ENCODE measurements at places on chromosomes 6 and 20.
A peak's percentile ranks its signal among the peaks of the same experiment; 100 is the strongest.

GRCh38 chr6:50691814-50692495 is 21.4 kb upstream of the TFAP2D start:
- DNase-seq: no peak

GRCh38 chr6:146948790-146949342 is 255.4 kb upstream of the STXBP5 start:
- no peak for DNase-seq

DNA sequence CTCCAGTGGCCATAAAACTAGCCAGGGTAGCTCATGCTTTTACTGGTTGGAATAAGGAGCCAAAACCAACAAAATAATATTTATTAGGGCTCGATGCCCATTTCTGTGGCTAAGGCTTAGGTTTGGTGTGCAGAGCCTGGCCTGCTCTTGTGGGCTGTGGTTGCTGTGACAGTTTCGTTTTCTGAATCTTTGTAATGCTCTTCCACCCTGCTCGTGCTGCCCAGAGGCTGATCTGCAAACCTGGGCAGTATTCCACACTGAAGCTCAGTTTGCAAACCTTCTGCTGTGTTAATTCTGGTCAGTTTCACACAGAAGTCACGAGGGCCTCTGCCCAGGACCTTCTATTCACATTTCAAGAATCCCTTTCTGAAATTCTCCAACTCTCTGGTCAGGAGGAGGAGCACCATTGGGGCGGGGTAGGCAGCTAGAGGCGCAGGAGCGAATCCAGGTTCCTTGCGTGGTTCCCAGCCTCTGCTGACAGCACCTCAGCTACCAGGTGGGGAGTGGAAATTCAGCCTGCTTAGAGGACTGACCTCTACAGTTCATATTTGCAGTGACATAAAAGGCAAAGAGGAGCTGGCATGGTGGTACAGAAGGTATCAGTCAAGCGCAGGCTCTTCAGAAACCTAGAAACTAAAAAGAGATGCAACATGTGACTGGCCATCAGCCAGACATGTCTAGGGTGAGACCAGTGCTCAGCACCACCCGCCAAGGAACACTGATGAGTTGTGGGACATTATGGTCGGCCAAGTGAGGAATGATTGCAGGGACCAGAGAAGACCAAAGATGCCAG is 14.3 kb upstream of the C20orf144 start:
- DNase-seq: no peak

DNA sequence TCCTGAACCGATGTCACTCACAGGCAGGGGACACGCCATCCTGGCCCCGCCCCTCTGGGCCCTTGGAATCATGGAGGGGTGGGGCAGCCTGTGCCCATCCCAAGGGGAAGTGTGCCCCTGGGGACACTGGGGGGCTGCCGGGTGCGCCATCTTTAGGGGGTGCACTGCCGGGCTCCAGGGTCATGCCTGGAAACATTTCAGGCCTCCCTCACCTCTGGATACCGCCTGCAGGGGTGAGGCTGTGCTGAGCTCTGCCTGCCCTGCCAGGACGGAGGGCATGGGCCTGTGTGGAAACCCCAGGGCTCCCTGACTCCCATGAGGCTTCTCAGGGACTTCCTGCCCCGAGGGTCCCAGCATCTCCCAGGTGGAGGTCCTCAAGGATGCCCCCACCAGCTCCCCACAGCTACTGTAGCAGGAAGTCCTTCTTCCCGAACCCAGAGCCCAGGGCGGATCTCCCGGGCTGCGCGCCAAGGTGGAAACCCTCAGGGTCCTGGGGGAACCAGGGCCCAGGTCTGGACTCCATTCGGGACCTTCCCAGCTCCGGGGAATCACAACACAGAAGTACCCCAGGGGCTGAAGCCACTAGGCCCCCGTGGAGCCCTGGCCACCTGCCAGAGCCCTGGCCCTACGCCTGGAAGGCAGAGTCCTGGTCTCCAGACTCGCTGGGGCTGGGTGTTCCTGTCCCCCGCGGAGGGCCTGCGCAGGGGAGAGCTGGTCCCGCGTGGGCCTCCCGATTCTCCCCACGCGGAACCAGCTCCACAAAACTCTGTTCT is 15.6 kb downstream of the CHRNA4 start:
- no peak for DNase-seq

DNA sequence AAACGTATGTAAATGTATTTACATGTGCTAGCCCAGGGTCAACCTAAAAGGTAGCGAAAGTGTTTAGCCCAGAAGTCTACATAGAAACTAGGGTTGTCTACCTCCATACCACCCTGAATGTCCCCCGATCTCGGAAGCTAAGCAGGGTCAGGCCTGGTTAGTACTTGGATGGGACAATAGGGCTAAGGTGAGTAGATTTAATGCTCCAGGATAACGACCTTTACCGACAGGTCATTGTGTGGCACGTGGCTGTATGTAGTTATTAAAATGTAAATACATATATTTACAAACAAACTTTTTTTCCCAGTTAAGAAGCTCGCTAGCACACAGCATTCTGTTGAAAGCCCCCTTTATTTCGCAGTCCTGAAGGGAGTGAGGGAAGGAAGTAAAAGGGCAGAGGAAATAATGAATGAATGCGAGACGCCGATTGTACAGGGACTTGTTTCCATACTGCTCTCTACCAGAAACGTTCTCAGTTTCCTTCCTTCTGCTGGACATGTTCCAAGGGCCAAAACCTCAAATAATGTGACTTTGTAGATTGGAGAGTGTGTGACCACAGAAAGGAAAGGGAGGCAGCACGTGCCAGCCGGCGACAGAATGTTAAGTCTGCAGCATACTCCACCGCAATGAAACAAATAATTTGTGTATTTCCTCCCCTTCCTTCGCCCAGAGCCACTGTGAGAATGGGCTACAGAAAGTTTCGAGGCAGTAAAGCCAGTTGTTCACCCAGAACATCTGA is 612 bp downstream of the ADAT2 start:
- DNase-seq: no peak

- DNase-seq: no peak
These were observed 680 bp upstream of the MTCH1 start for GRCh38 chr6:36986704-36987047.

- no peak for DNase-seq
These were observed 11.5 kb downstream of the DHX35 start for GRCh38 chr20:38973645-38974044.

GRCh38 chr20:46361811-46362210 is 44.6 kb downstream of the ELMO2 start:
- DNase-seq: no peak

DNA sequence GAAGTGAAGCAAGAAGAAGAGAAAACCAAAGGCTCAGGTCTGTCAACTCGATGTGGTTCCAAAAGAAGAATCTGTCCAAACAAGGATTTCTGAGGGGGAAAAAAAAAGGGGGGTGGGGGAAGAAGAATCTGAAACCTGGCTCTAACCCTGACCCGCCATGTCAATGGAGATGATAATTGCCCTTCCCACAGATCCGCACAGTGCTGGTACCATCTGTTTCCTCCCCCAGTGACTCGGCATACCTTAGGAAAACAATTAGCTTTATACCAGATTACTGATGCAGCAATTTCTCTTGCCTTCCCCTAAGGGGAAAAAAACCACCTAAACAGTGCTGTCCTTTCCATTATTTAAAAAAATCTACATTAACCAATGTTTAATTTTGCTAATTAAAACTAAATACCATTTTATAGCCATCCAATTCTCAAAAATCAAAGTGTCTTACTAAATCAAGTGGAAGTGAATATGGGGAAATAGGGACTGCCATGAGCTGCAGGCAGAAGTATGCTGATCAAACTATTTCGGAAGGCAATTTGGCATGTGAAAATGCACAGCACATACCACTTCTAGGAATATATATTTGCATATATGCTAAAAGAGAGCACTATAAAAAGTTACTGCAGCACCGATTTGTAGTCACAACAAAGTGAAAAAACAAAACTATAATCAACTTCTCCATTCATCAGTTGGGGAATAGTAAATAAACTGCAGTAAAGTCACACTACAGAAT is 46.8 kb downstream of the MAP7 start:
- DNase-seq: no peak

- DNase-seq: no peak
These were observed 133.2 kb downstream of the DLL1 start for GRCh38 chr6:170157567-170158218.

- no peak for DNase-seq
These were observed 78.1 kb downstream of the LRFN2 start for GRCh38 chr6:40509086-40509485.

DNA sequence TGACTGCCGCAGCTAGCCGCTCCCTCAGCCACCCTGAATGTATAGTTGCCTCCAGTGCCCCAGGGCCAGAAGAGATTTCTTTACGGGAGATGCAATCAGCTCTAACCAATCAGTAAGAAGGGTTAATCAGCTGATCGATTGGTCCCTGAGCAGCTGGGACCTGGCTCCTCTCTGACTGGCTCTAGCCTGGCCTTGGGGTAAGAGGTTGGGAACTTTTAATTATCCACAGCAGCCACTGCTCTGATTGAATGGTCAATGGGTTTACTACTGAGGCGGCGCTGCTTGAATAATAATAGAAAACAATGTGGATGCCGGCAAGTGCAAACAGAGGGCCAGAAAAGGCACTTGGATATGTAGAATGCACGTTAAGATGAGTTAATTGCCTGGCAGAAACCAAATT is 99.8 kb downstream of the TFAP2A start:
- DNase-seq: no peak

GRCh38 chr6:131966443-131966842 is 15.3 kb upstream of the CCN2 start:
- no peak for DNase-seq

- DNase-seq: no peak
These were observed 46.9 kb upstream of the ADGRF4 start for GRCh38 chr6:47651505-47651944.

DNA sequence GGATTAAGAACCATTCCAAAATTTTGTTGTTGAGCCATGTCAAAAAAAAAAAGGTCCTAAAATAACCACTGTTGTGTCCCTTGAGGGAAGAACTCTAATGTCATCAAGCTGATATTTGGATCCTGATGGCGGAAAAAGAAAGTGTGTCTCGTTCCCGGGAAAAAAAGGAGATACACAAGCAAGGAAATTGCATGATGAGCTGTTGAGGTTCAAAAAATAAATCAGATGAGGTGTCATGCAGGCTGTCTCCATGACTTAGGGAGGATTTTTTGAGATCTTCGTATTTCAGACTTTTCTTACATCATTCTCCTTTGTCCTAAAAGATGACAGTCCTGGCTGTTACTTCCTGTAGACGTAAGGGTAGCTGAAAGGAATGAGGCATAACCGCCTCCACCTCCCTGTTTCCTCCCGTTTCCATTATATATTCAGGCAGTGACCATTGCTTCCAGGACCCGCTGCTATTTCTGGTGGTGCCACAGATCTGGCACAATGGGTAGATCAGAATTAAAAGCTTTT is 117.3 kb upstream of the TNFAIP3 start:
- DNase-seq: no peak

GRCh38 chr20:62136283-62137091 is 6.7 kb downstream of the PSMA7 start:
- DNase-seq: peak; percentile 77

DNA sequence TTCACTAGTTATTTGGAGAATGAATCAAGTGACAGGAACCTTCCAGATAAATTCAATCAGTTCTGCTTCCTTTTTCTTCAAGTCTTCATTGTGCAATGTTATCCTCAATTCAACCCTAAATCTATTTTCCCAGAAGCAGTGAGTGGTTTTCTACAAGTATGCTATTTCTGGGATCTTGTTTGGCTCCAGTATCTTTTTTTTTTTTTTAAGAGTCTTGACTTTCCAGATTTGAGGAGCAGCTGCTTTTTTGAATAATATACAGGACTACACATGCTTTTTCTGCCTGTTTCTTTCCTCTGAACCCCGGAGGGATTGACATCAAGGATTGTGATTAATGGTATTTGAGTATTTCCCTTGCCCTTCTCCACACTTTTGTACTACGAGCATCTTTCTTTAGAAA is 339.2 kb upstream of the JAG1 start:
- DNase-seq: no peak

DNA sequence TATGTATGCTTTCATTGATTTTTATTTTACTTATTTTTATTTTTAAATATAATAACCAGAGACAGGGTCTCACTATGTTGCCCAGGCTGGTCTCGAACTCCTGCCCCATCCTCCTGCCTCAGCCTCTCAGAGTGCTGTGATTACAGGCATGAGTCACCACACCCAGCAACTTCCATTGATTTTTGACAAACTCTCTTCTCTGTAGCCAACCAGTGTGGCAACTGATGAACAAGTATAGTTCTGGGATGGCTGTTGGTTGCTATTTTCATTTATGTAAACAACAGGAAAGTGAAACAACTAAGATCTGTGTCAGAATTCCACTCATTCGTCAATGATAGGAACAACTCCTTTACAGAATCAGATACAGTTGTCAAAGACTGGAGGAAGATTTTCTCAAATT is 356.7 kb upstream of the JARID2 start:
- DNase-seq: no peak

GRCh38 chr6:22254886-22255285 is 42.0 kb downstream of the PRL start:
- no peak for DNase-seq

All from hematopoietic multipotent progenitor cell (in vitro differentiated cells).